Osteoblast (primary cell): ENCODE measurements at places on chromosomes 5 and 9. TPM values are rescaled to one million over a fixed set of nuclear protein-coding genes. Genes with fewer than 3 reads are reported as not detected.

The GABRA1 gene
- not detected in 2 replicates for total RNA-seq

The LRRC70 gene
- 1.4 and 1.8 TPM in 2 replicates for total RNA-seq

The SHC3 gene
- total RNA-seq = under 0.01 and 0.36 TPM in 2 replicates

The SYNPO gene
- 2.7 and 4.0 TPM in 2 replicates for total RNA-seq

The NACC2 gene
- 25.3 and 32.9 TPM in 2 replicates for total RNA-seq

The SMIM33 gene
- not detected in 2 replicates for total RNA-seq

The NFIB gene
- total RNA-seq = 21.0 and 26.2 TPM in 2 replicates

The MTRR gene
- total RNA-seq = 36.2 and 36.6 TPM in 2 replicates

The TYRP1 gene
- total RNA-seq = 0.36 TPM in 1 of 2 replicates, not detected in the other

The ZNF474 gene
- total RNA-seq = 0.29 and 0.72 TPM in 2 replicates

The HSPB3 gene
- total RNA-seq = not detected in 2 replicates

The AGGF1 gene
- 22.1 and 25.7 TPM in 2 replicates for total RNA-seq

The NOXA1 gene
- 0.36 and 0.88 TPM in 2 replicates for total RNA-seq

The TMEM8B gene
- 2.1 and 2.5 TPM in 2 replicates for total RNA-seq

The IL4 gene
- total RNA-seq = not detected in 2 replicates

The ABO gene
- not detected in 2 replicates for total RNA-seq

The ANKRD33B gene
- 5.1 and 5.6 TPM in 2 replicates for total RNA-seq

The WDR31 gene
- 1.4 and 2.4 TPM in 2 replicates for total RNA-seq

The PTPN3 gene
- total RNA-seq = 2.9 TPM in 2 replicates

The CDC20B gene
- not detected in 2 replicates for total RNA-seq

The PIP5K1B gene
- total RNA-seq = not detected in 2 replicates

The ACTBL2 gene
- total RNA-seq = not detected in 2 replicates

The ANKRD31 gene
- 0.29 and 0.36 TPM in 2 replicates for total RNA-seq

The PLEKHG4B gene
- under 0.01 and 0.36 TPM in 2 replicates for total RNA-seq

The DRD1 gene
- under 0.01 TPM in 1 of 2 replicates, not detected in the other for total RNA-seq

The SCAI gene
- 11.2 and 15.0 TPM in 2 replicates for total RNA-seq
